NCI-H1417 treated with DMSO at 0.1 percent for 48 hours (cell line): ENCODE measurements at places on chromosomes 16 and 17.
A peak's percentile ranks its signal among the peaks of the same experiment; 100 is the strongest.

DNA sequence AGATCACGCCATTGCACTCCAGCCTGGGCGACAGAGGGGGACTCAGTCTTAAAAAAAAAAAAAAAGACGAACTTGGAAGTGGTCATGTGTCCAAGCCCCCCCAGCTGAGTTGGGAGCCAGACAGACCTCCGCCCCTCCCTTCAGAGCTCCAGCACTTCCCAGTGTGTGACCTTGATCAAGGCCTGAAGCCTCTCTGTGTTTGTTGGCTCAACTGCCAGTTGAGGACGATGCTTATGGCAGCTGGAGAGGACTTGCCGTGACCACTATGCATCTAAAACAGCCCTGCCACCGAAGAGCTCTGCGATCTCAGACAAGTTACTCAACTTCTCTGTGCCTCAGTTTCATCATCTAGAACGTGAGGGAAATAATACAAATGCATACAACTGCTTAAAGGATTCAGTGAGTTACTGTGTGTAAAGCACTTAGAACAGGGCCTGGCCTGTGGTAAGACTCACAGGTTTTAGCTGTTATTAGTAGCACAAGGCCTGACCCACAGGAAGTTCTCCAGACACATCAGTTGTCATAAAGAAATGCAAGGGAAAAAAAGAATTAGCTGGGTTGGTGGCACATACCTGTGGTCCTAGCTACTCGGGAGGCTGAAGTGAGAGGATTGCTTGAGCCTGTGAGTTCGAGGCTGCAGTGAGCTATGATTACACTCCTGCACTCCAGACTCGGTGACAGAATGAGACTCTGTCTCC, 7.0 kb upstream of the IL27 start:
- DNase-seq = no peak

GRCh38 chr16:30974348-30974747, 10.7 kb upstream of the HSD3B7 start:
- no peak for DNase-seq

GRCh38 chr17:72997559-72997958, 94.9 kb downstream of the SLC39A11 start:
- no peak for DNase-seq

DNA sequence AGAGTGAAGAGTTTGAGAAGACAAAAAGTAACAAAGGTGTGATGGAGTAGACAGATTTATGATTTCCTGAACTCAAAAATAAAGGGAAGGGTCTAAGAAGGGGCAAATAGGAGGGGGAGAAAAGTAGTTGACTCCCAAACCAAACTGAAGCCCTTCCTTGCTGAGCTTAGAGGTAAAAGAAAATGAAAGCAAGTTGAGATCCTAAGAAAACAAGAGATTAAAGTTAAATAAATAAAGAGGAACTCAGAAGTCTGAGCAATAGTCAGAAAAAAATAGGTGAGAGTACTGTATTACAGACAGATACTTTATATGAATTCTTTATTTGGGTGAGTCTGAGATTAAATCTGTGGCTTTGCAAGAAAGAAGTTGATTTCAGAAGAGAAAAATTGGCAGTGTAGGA, 3.3 kb upstream of the PSMD12 start:
- DNase-seq = no peak

GRCh38 chr17:4261452-4261851, 2.3 kb downstream of the ANKFY1 start:
- DNase-seq = no peak

DNA sequence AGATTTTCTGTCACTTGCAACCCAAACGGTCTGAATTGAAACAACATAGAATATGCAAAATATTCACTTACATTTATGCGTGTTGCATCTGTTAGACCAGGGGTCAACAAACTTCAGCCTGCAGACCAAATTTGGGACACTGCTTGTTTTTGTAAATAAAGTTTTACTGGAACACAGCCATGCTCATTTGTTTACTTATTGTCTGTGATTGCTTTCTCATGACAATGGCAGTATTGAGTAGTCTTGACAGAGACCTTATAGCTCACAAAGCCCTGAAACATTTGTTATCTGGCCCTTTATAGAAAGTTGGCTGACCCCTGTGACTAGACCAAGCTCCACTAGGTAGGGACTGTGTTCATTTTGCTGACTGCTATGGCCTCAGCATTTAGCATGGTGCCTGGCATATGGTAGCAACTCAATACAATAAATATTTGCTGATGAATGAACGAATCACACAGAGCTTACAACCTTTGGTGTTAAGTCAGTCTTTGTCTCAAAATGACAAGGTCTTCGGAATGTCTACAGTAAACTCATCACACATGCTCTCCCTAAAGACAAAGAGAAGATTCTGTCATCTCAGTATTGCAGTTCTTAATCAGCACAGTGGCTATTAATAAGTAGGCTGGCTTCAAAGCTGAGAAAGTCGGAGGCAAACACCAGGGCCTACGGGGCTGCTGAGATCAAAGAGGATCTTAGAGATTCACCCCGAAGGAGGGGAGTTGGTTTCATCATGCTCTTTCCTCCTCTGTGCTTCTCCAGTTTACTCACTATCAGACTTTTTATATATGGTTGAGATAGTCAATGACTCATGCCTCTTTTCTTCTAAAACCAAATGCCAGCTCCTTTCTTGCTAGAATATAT, 95.2 kb upstream of the AXIN2 start:
- DNase-seq = no peak

DNA sequence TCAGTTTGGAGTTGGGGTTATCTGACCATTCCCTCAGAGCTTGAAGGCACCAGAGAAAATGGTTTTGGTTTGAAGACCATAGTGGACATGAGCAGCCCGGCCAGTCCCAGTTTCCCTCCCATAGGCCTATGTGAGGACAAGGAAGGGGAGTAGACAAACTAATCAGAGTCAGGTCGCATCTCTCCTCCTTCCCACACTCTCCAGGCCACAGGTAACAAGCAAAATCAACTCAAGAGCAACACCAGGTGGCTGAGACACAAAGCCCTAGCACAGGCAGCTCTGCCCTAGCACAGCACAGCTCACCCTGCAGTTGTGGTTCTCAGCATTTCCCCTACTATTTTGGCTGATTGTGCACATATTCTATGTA, 7.2 kb downstream of the SUPT4H1 start:
- DNase-seq = no peak

DNA sequence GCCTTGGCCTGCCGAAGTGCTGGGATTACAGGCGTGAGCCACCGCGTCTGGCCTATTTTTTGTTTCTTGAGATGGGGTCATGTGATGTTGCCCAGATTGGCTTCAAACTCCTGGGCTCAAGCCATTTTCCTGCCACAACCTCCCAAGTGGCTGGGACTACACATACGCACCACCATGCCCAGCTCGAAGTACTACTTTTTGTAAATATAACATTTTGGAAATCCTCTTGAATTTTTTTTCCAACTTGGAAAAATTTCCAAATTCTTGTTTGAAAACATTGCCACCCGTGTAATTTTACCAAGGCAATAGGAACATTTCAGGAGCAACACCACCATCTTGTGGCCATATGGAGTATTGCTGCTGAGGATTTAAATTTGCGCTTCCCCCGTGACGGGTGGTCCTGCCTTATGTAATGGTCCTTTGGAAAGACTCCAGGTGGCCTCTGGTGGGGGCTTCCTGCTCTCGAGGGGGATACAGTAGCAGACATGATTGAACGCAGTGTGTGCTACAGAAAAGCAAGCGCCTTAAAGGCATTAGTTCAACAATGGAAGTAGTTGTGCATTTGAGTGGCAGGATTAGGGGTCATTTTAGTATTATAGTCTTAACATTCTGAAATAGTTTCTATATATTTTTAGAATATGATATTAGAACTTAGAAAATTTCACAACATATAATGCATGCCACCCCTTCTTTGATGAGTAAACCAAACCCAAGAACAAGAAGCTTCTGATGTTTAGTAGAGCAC, 8.0 kb downstream of the FLYWCH1 start:
- DNase-seq = peak; percentile 25
